Fibroblast of skin of left quadriceps (primary cell): ENCODE measurements at places on chromosomes 16 and 17.

- DNase-seq = no peak
These were observed 678 bp upstream of the AKAP10 start for GRCh38 chr17:19978209-19978802.

GRCh38 chr17:40360091-40360490, 4.4 kb downstream of the GJD3 start:
- no peak for DNase-seq

DNA sequence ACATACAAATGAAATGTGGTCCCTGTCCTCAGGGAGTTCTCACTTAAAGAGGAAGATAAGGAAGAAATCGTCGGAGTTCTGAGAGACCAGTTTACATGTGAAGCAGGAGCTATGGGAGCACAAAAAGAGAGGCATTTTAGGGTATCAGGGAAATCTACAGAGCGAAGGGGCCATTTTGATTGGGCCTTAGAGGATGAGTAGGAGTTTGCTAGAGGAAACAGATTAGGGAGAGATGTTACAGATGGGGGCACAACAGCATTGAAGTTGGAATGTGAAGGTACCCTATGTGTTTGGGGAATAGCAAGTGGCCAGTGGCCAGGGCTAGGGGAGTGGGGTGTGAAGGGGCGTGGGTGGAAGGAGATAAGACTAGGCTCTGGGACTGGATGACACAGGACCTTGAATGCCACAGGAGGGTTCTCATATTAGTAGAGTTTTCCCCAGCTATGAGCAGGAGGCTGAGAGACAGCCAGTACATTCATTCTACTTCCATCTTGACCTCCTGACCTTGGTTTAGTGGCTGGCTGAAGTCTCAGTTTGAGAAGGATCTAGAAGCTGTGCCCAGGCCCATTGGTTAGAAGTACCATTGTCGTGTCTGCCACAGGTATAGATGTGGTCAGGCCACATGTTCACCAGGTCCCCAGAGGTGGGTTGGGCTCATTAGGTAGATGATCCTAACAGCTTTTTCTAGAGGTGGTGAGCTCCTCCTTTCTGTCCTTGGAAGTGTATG, 34.8 kb downstream of the CPNE2 start:
- DNase-seq = no peak

DNA sequence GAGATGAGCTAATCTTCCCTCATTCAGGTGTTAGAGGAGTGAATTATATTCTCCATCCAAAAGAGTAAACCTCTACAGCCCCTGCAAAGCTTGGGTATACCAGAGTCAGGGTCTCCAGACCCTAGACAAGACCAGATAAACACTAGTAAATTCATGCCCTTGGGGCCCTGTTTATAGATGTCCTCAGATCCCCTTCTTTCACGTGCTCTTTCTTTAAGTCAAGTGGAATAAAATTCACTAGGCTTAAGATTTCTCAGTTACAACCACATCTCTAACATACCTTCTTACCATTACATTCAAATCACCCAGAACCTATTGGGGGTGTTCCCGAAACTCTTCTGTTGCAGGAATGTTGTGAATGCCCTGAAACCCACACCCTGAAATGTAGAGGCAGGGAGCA, 2.2 kb upstream of the C17orf58 start:
- no peak for DNase-seq

GRCh38 chr16:15487336-15488284, 53.2 kb downstream of the BMERB1 start:
- DNase-seq = no peak

DNA sequence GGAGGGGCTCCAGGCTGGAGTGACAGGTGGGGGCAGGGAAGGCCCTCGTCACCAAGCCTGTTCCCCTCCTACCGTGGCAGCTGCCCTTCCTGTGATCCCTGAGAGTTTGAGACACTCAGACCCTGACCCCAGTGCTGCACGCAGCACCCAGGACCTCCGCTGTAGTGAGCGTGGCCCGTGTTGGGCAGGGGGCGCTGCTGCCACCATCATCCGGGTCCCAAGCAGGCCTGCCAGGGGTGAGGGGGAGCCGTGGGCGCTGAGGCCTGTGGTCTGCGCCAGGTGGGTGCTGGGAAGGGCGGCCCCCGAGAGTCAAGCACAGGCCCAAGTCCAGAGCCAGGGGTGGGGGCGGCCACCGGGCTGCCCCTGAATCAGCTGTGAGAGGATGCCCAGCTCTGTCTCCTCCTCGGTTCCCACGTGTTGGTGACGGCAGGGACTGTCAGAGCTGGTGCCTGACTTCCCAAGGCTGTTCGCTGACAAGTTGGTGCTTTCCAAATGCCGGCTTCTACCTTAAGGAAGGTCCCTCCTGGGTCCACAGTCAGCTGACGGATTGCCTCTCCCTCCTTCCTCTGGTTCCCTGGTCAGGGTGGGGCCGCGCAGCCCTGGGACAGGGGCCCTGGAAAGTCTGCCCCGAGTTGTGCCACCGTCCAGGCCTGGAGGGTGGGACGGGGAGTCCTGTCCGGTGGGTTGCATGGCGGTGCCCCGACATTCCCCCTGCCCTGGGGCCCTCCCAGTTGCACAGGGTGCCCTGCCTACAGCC, 31.1 kb downstream of the TPSG1 start:
- DNase-seq = no peak

GRCh38 chr17:35889818-35890773, 9.9 kb upstream of the CCL5 start:
- peak; percentile 45 for DNase-seq

DNA sequence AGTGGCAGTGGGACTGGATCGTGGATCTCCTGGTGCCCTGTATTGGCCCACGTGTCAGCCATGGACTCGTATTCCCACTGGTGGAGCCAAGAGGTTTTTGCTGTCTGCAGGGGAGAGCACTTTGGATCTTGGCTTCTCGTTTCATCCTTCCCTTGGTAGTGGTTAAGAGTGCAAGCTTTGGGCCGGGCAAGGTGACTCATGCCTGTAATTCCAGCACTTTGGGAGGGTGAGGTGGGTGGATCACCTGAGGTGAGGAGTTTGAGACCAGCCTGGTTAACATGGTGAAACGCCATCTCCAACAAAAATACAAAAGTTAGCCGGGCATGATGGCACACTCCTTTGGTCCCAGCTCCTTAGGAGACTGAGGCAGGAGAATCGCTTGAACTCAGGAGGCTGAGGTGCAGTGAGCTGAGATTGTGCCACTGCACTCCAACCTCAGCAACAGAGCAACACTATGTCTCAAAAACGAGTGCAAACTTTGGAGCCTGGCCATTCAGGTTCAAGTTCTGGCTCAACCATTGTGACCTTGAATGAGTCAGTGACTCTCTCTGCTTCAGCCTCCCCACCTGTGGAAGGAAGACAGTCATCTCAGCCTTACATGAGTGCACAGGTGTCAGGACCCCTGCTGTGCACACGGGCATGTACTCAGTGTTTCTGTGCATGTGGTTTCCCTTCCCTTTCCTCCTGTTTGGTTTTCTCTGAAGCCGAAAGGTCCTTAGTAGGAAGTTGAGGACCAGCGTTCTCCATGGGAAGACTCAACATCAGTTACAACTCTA, 57.4 kb downstream of the PLCG2 start:
- DNase-seq = no peak

DNA sequence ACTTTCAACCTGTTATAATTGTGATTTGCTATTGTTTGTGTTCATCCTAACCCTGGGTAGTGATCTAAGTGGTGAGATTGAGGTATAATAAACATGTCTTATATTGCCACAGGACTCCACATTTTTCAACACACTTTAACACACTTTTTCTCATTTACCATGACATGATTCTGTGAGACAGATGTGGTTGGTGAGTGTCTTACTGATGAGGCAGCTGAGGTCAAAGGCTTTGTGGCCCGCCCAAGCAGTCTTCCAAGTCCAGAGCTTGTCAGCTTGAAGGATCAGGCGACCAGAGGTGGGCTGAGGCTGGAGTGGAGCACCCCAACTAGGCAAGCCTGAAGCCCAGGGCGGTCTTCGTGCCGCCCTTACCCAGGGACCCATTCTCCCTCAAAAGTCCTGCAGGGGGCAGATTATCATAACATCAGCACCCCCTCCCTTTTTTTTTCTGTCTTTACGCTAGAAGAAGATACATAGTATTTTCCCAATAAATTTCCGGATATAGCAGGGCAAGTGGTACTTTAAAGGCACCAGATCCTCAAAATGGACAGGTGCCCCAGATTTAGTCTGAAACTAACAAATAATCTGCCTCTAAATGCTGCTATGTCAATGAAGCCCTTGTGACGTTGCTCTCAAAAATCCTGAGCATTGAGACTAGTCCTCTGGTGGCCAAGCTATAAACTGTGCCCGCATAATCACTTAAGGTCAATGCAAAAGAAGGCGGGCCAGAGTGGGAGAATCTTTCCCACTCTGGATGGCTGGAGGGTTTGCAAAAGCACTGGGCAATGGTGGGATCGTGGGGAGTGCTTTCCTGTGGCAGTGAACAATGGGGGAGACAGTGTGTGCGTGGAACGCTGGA, 21.1 kb downstream of the KCTD19 start:
- DNase-seq = no peak

DNA sequence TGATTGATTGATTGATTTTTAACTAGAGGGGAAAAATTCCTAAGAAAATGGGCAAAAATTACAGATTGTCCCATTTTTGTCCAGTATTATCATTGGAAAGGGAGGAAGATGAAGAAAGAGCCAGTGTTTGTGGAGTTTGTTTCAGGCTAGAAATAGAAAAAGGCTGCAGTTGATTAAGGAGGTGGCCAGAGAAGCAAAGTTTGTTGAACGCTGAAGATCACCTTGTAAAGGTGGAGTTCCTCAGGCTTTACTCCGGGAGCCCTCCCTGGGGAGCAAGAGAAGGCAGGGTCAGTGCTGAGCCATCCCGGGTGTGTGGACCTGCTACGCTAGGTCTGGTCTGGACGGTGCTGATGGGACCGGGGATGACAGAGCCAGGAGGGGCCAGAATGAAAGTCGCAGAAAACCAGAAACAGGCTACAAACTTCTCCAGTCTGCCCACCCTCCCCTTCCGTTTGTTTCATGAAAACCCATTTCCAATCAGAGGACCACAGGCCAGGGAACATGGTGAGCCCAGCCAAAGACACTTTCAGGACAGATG, 222.6 kb upstream of the FOXF1 start:
- no peak for DNase-seq

- peak; percentile 19 for DNase-seq
These were observed 52.6 kb downstream of the PLCG2 start for GRCh38 chr16:81831722-81832126.

DNA sequence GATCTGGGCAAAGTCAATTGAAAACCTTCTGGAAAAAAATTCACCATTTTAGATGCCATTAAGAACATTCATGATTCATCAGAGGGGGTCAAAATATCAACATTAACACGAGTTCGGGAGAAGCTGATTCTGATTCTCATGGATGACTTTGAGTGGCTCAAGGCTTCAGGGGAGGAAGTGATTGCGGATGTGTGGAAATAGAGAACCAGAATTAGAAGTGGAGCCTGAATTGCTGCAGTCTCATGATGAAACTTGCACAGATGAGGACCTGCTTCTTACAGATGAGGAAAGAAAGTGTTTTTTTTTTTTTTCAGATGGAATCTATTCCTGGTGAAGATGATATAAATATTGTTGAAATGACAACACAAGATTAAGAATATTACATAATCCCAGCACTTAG, 12.9 kb downstream of the ITGAX start:
- no peak for DNase-seq

DNA sequence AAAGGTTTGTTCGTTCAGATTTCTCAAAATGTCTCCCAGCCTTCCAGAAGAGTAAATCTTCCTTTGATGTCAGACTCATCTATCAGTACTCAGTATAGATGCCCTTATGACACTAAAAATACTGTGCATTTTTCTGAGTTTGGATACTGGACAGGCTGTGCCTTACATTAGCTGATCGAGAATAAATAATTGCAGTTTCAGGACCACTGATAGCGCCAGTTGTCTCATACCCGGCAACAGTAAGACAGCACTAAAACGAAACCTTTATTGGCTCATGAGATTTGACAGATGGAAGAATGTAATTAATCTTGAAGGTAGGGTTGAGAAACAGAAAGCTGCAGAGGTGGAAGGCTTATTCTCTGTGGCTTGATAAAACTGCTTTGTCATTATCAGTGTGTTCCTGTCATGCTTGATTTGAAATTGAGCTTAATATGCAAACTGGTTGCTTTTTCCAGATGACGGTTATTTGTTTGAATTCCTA, 1.2 kb downstream of the ATP6V0A1 start:
- DNase-seq = no peak

- DNase-seq = no peak
These were observed 26.5 kb upstream of the AATK start for GRCh38 chr17:81192386-81193050.

DNA sequence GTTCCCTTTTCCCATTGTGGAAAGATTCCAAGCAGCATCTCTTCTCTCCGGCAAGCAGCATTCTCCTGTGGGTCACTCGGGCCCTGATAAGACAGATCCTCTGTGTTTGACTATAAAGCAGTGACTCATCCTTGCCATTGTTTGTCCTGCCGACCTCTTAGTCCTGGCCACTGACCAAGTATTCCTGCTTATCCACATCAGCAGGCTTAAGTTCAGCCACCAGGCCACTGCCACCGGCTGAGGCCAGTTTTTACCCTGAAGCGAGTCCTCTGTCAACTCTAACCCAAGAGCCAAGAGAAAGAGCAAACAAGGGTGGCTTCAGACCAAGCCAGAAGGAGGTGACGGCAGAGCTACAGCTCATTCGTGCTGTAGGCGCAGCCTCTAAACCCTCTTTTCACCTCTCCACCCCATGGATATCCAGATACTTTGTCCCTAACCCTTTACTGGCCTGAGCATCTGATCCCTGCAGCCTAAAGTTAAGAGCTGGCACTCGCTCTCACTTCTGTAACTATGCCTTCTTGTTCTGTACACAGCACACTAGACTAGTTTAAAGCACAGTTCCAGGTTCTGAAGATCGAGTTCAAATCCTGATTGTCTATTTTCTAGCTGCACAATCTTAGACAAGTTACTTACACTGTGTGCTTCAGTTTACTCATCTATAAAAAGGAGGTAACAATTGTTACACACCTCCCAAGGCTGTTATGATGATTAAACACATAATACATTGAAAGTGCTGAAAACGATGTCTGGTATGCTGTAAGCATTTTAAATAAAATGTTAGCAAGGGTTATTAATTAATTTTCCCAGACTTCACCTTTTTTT, 31.0 kb downstream of the SOX9 start:
- no peak for DNase-seq

GRCh38 chr16:49987381-49987780, 37.6 kb upstream of the CNEP1R1 start:
- no peak for DNase-seq

GRCh38 chr17:69501591-69502468, 87.3 kb downstream of the MAP2K6 start:
- peak; percentile 60 for DNase-seq
